ENCODE measurements at places on chromosomes 16 and 17.
A peak's percentile ranks its signal among the peaks of the same experiment; 100 is the strongest.

GRCh38 chr16:19484096-19484495, 37.8 kb downstream of the GDE1 start:
- no peak for DNase-seq

- no peak for DNase-seq
These were observed 72.2 kb downstream of the RPGRIP1L start for GRCh38 chr16:53631236-53632025.

GRCh38 chr16:87834668-87835473, 34.4 kb downstream of the SLC7A5 start:
- no peak for DNase-seq

DNA sequence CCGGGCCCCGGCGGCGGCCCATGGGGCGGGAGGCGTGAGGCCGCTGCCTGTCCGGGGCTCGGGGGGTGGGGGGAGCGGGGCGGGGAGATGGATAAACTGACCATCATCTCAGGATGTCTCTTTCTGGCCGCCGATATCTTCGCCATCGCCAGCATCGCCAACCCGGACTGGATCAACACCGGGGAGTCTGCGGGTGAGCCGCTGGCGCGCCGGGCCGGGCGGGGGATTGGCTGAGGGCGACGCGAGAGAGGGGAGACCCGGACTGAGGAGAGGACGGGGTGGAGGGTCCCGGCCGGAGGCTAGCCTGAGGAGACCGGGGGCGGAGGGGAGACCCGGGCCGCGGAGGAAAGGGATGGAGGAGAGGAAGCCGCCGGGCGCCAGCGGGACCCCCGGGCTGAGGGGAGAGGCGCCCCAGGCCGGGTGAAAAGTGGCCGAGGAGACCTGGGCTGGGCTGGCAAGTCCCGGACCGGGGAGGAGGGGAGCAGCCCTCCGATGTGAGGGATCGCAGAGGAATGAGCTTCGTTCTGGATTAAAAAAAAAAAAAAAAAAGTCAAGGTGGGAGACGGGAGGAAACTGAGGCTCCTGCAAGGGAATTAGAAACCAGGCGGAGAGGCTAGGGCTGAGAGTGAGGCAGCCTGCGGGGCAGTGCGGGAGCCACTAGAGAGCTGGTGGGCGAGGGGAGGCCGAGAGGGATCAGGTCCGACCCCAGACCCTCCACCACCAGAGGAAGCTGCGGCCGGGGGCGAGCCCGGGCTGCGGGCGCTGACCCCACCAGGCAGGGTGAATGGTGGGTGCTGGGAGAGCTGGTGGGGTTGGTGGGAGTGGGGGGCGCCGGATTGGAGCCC, 526 bp downstream of the MOSMO start:
- DNase-seq, result peak; percentile 17

GRCh38 chr17:82787081-82787848, 35.4 kb downstream of the TBCD start:
- no peak for DNase-seq

DNA sequence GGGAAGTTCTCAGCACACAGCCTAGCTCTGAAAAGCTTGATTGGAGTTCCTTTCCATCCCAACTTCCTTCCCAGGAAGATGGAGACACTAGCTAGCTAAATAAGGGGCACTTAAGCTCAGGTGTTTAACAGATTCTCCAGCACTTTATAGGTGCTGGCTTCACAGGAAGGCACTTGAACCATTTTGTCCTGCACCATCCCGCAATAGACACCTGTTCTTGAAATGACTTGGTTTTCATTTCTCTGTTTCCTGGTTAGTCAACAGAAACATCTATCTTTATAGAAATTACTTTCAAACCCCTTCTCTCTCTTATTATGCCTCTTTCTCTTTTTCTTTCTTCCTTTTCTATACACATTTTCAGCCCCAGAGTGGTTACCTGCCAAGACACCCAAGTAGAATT, 409.9 kb upstream of the ZFHX3 start:
- DNase-seq, result no peak

DNA sequence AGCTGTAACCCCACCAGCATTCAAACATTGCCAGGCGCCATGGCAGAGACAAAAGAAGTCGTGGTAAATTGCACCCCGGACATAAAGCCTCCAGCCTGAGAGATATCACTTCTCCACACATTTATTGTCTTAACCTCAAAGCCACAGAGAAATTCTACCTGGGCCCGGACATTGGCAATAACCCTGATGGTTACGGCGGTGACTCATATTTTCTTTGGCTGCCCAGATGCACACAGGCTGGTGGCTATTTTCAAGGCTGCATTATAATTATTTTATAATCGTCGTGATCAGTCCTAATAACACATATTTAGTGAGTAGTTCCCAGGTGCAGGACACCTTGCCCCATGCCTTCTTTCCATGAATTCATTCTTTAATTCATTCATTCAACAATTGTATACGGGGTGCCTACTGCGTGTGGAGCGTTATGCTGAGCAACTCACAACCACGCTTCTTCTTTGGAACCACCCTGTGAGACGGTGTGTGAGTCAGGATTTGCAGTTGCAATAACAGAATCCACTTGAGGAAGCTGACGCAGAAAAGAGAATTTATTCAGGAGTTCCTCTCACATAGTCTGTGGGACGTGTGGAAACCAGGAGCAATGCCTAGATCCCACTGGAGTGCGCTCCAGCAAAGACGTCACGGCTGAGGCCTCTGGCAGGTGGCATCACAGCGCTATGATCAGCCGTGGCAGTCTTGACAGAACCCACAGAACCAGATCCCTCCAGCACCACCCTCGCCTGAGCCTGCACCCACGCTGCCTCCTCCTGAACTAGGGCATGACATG, 245.7 kb downstream of the FOXL1 start:
- DNase-seq, result no peak

DNA sequence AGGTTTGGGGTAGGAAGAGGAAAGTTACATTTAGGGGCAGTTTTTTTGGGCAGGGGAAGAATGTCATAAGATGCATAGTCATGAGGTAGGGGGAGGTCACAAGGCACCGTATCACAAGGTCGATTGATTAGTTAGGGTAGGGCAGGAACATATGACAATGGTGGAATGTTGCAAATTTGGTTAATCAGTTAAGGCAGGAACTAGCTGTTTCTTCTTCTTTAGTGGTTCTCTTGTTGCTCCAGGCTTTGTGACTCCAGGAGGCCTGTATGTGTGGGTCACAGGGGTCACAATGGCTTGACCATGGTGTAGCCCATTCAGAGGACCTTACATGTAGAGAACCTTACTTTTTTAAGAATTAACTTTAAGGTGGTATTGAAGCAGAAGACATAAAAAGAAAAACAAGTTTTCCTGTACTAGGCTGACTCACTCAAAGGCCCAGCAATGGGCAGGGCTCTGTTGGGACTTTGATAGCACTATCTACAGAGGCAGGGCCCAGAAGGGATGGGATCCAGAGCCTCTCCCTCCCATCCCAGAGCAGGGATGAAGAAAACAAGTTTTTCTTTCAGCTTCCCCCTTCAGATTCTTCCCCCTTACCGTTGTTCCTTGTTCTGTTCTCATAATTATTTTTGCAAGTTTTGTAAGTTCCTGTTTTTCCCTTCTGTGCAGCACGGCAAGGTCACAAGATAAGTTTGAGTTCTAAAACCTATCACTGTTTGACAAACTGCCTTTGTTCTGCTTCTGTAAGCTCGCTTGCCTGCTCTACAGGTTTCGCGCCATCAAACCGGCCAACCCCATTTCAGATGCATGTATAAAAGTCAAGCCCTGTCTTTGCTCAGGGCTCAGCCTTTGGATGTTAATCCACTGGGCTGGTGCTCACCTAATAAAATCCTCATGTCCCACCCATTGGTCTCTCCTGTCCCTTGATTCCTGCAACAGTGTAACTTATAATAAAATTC, 45.8 kb upstream of the ATF7IP2 start:
- DNase-seq, result no peak

DNA sequence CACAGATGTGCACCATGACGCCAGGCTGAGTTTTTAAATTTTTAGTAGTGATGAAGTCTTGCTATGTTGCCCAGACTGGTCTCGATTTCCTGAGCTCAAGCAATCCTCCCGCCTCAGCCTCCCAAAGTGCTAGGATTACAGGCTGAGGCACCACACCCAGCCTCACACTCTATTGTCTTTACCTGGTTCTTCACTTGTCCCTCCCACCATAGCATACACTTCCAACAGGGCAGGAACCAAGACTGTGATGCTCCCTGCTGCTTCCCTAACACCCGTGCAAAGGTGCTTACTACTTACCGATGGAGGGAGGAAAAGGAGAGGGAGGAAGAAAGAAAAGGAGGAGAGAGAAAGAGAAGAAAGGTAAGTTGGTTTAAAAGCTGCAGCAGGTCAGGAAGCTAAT, 41.4 kb upstream of the MEIOC start:
- DNase-seq, result no peak

- no peak for DNase-seq
These were observed 103.3 kb upstream of the CLEC3A start for GRCh38 chr16:77918809-77919707.

GRCh38 chr17:77872199-77872598, 86.3 kb upstream of the TNRC6C start:
- no peak for DNase-seq

DNA sequence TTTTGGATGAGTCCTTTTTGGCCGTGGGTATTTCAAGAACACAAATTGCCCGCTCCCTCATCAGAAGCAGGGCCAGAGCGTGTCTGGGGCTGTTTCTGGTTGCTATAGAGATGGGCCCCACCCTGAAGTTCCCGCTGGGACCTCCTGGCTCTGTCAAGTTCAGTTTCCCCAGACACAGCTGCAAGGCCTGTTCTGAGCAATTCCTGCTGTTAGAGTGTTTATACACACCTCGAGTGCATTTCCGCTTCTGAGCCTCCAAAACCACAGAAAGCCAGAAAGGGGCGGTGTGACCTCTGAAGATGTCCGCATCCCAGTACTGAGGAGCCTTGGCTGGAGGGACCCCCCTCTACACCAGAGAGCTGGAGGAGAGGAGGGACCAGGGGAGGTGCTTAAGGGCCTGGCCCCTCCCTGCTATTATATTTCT, 9.3 kb upstream of the WBP2 start:
- peak; percentile 65 for DNase-seq

DNA sequence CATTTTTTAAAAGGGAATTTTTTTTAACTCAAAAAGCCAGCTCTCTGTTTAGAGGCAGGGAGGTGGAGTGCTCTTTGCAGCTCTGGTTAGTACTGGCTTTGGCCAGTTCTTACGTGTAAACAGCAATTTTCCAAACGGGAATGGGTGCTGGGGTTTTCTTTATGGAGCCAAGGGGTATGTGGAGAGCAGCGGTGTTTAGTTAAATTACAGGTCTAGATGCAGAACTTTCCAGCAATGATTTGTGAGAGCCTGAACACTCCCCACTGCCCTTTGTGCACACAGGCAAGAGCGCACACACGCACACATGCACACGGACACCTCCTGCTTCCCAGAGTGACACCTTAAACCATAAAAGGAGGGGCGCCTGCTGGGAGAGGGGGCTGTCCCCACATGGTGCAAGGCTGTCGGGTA, 140.2 kb downstream of the MSI2 start:
- DNase-seq, result no peak

DNA sequence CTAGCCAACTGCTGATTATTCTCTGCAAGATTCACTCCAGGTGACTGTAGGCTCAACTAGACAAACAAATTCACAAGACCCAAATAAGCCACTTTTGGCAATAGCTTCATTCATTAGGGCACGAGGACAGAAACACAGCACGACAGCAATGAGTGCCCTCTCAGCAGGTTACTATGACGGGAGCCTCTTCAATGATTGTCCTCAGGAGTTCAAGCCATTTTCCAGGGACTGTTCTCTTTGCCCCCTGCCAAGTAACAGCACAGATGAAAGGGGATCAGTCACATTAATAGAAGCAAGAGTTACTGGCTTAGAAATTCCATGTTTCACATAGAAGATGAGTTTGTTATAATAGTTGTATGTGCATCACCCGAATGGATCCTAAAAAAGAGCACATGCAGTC, 712.2 kb downstream of the CDH8 start:
- no peak for DNase-seq

DNA sequence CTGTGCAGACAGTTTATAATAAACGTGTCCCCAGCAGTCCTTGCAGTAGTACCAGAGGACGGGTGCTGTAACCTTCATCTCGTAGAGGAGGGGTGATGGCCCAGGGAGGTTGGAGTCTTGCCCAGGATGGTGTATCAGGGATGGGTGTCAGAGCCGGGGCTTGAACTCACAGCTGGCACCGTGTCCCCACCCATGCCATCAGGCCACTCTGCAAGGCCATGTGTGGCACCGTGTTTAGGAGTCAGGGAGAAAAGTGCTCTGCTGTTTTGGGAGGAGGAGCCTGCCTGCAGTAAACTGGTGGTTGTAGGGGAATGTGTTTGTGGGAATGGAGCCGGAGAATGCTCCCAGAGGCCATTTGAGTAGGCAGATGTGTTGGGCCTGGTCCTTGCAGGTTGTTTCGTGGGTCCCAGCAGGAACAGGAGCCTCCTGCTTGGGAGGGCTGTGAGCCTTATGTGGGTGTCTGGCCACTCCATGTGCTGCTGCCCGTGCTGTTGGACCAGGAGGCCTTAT, 1.7 kb downstream of the ADORA2B start:
- DNase-seq, result no peak

DNA sequence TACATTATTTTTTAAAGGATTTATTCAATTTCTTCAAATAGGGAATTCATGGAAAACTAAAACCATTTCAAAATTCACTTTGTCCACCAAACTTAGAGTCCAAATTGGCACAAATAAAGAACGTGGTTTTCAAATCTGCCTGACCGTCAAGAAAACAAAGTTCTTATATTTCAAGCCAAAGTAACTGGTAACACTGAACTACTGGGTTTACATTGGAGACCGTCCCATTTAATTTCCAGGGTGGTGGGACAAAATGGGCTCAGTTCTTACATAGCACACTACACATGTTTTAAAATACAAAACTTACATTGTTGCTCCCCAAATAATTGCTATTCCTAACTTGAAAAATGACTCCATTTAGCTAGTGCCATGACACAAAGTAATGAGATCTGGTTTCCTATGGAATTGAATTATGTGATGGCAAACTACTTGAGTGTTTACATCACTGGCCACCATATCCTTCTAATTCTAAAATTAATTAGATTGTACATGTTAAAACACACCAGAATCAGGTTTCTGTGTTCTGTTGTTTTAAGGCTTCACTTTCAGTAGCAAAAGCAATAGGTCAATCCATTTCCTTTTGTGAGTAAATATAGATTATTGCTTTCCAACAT, 6.5 kb downstream of the PSME3IP1 start:
- no peak for DNase-seq
